ENCODE measurements at places on chromosomes 4 and X. TPM values are rescaled to one million over a fixed set of nuclear protein-coding genes. Genes with fewer than 3 reads are reported as not detected.

Gene RTL3
- total RNA-seq = not detected

GRCh38 chr4:125389713-125390112 lies 75.0 kb downstream of the FAT4 start:
- no peak overlapping the region for H3K4me3 ChIP-seq
- peak overlapping the region; percentile 66 for H3K27ac ChIP-seq
- H3K27me3 ChIP-seq = no peaks in the 10 kb centered on the region
- DNase-seq = peak; percentile 60

Gene SPINK2
- not detected for total RNA-seq

- no peak for DNase-seq
- no peaks in the 10 kb centered on the region for H3K27me3 ChIP-seq
- no peak overlapping the region for H3K27ac ChIP-seq
- no peaks in the 10 kb centered on the region for H3K4me1 ChIP-seq
Observed at GRCh38 chrX:18440835-18441234, 15.4 kb downstream of the CDKL5 start.

- H3K36me3 ChIP-seq = no peaks in the 10 kb centered on the region
- H3K4me1 ChIP-seq = no peaks in the 10 kb centered on the region
- no peaks in the 10 kb centered on the region for H3K27me3 ChIP-seq
- H3K4me3 ChIP-seq = no peak overlapping the region
Observed at GRCh38 chrX:110277609-110278008, 40.3 kb downstream of the AMMECR1 start.

- H3K4me3 ChIP-seq = no peak overlapping the region
- H3K36me3 ChIP-seq = no peaks in the 10 kb centered on the region
- no peak overlapping the region for H3K27ac ChIP-seq
- H3K27me3 ChIP-seq = no peaks in the 10 kb centered on the region
- DNase-seq = no peak
Observed at GRCh38 chrX:39508300-39508692, 589.5 kb downstream of the BCOR start.

GRCh38 chr4:53747401-53747800 lies 156.1 kb upstream of the LNX1 start:
- no peak overlapping the region for H3K4me3 ChIP-seq
- no peaks in the 10 kb centered on the region for H3K36me3 ChIP-seq
- no peak for DNase-seq
- H3K4me1 ChIP-seq = no peaks in the 10 kb centered on the region

DNA sequence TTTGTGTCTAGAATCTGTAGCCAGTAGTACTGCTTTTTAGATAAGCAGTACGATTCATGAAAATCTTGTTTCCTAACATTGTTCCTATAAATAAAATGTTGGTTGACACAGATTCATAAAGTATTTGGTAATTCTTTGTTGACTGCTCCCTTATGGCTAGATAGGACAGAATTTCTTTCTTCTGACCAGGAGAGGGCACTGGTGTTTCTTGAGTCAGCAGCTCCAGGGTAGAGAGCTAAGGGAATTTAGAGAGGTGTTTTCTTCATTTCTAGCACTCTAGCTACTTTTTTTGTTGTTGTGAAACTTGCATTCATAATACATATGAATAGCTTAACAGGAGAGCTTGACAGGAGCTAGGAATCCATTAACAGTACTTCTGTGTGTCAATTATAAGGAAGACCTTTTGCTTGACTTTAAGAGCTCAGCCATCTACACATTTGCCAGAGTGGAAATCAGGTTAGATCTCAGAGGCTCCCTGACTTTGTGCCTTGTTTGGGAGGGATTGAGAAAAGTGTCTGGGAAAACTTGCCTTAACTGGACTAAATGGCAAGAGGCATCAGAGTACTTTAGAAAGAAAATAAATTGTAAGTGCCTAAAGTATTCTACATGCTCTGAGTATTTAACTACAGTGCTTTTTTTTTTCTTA lies 756.1 kb downstream of the SH3BGRL start:
- H3K4me3 ChIP-seq = no peak overlapping the region
- no peaks in the 10 kb centered on the region for H3K27me3 ChIP-seq
- DNase-seq = peak; percentile 47
- no peaks in the 10 kb centered on the region for H3K36me3 ChIP-seq
- no peaks in the 10 kb centered on the region for H3K4me1 ChIP-seq
- no peak overlapping the region for H3K27ac ChIP-seq

GRCh38 chrX:56800801-56801200 lies 71.8 kb downstream of the NBDY start:
- DNase-seq = peak; percentile 58
- no peaks in the 10 kb centered on the region for H3K4me1 ChIP-seq
- H3K36me3 ChIP-seq = no peaks in the 10 kb centered on the region
- no peak overlapping the region for H3K27ac ChIP-seq

Gene CPZ
- 4.3 TPM for total RNA-seq

GRCh38 chr4:28117084-28117682 lies 1256.5 kb downstream of the STIM2 start:
- no peaks in the 10 kb centered on the region for H3K36me3 ChIP-seq
- no peak for DNase-seq
- no peak overlapping the region for H3K27ac ChIP-seq
- no peaks in the 10 kb centered on the region for H3K4me1 ChIP-seq
- H3K4me3 ChIP-seq = no peak overlapping the region
- H3K27me3 ChIP-seq = no peaks in the 10 kb centered on the region

GRCh38 chr4:133592106-133592505 lies 443.0 kb downstream of the PCDH10 start:
- H3K27me3 ChIP-seq = no peaks in the 10 kb centered on the region
- no peaks in the 10 kb centered on the region for H3K36me3 ChIP-seq
- DNase-seq = no peak
- H3K4me3 ChIP-seq = no peak overlapping the region

GRCh38 chr4:7157666-7158065 lies 34.7 kb upstream of the SORCS2 start:
- no peak overlapping the region for H3K4me3 ChIP-seq
- DNase-seq = no peak
- no peaks in the 10 kb centered on the region for H3K27me3 ChIP-seq
- no peaks in the 10 kb centered on the region for H3K36me3 ChIP-seq

Gene SLC16A2
- total RNA-seq = 2.8 TPM

- peak overlapping the region; percentile 27 for H3K4me3 ChIP-seq
- H3K27ac ChIP-seq = peak overlapping the region; percentile 55
- DNase-seq = peak; percentile 4
- no peaks in the 10 kb centered on the region for H3K4me1 ChIP-seq
Observed at GRCh38 chrX:87518504-87518903, 902 bp downstream of the KLHL4 start.

DNA sequence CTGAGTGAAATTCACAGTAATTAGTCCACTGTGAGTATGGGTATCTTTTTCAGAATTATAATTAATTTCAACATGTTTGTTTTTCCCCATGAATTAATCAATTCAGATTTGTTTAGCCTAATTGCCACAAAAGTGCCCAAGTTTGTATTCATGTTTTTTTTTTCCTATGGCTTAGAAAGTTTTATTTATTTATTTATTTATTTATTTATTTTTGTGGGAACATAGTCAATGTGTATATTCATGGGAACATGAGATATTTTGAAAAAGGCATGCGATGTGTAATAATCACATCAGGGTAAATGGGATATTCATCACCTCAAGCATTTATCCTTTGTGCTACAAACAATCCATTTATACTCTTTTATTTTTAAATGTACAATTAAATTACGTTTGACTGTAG lies 475.3 kb downstream of the ADGRL3 start:
- H3K4me3 ChIP-seq = no peak overlapping the region
- no peaks in the 10 kb centered on the region for H3K36me3 ChIP-seq
- H3K4me1 ChIP-seq = no peaks in the 10 kb centered on the region
- no peaks in the 10 kb centered on the region for H3K27me3 ChIP-seq
- DNase-seq = no peak

- H3K27ac ChIP-seq = no peak overlapping the region
- H3K4me3 ChIP-seq = no peak overlapping the region
- H3K27me3 ChIP-seq = no peaks in the 10 kb centered on the region
- peaks cover 33% of the 10 kb centered on the region for H3K4me1 ChIP-seq
- no peaks in the 10 kb centered on the region for H3K36me3 ChIP-seq
Observed at GRCh38 chr4:184355111-184355604, 119.2 kb downstream of the IRF2 start.

GRCh38 chrX:82163701-82164100 lies 961.8 kb downstream of the SH3BGRL start:
- H3K36me3 ChIP-seq = no peaks in the 10 kb centered on the region
- no peak overlapping the region for H3K27ac ChIP-seq
- H3K4me1 ChIP-seq = no peaks in the 10 kb centered on the region
- no peak overlapping the region for H3K4me3 ChIP-seq

GRCh38 chrX:78327370-78328086 lies at the start of gene CYSLTR1:
Gene CYSLTR1, minus strand, starts transcription at chrX:78327611. Its CDS starts 53,865 bp downstream, at chrX:78273746.
- H3K27ac ChIP-seq = peak within 1 kb of the TSS; percentile 35
- no peaks in the 10 kb centered on the region for H3K4me1 ChIP-seq
- H3K27me3 ChIP-seq = no peaks in the 10 kb centered on the region
- peak within 1 kb of the TSS; percentile 20 for H3K4me3 ChIP-seq

DNA sequence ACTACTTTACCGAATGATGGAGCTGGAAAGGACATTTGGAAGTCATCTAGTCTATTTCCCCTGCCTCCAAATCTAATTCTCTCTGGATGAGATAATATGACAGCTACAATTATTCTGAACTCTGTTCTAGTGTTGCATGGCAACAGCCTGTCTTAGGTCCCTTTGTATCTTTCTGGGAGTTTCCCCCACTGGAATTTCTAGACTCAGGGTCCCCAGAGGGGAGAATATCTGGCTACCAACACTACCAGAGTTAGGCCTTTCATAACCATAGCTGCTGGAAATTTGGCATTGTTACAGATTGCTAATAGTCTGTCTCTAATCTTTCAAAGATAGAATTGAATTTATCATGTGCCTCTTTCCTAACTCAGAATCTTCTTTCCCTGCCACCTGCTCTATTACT lies 4.5 kb downstream of the MSN start:
- peak overlapping the region; percentile 67 for H3K4me3 ChIP-seq
- H3K36me3 ChIP-seq = no peaks in the 10 kb centered on the region
- peak overlapping the region; percentile 91 for H3K27ac ChIP-seq

Gene UGT2B10
- total RNA-seq = 0.29 TPM

GRCh38 chr4:54446581-54446980 lies 211.2 kb upstream of the KIT start:
- H3K27ac ChIP-seq = no peak overlapping the region
- H3K36me3 ChIP-seq = no peaks in the 10 kb centered on the region
- no peaks in the 10 kb centered on the region for H3K4me1 ChIP-seq
- no peak overlapping the region for H3K4me3 ChIP-seq
- no peaks in the 10 kb centered on the region for H3K27me3 ChIP-seq

DNA sequence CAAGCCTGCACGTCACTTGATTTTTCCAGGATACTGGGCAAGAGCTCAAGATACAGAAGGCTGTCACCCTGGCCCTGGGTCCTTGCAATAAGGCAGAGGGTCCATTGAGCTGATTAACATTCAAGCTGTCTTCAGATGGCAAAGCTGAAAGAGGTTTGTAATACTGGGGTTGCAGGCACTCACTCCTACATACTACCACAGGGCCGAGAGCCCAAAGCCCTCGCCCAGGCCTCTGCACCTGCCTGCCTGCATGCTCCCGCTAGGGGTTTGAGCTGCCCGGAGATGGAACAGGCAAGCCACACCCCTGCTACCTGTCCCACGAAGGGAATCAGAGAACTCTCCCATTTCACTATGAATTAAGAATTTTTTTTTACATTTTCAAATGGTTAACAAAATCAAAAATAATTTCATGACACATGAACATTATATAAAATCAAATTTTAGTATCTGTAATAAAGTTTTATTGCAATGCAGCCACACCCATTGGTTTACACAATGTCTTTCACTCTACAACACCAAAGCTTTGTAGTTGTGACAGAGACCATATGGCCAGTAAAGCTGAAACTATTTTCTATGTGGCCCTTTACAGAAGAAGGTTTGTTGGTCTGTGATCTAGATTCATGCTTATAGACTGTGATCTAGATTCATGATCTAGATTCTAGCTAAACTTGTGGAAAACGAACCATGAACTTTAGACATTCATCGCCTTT lies 530.4 kb upstream of the IGFBP7 start:
- no peaks in the 10 kb centered on the region for H3K36me3 ChIP-seq
- H3K27me3 ChIP-seq = no peaks in the 10 kb centered on the region
- H3K27ac ChIP-seq = no peak overlapping the region
- H3K4me3 ChIP-seq = no peak overlapping the region

- no peak overlapping the region for H3K27ac ChIP-seq
- DNase-seq = no peak
- H3K4me3 ChIP-seq = peak overlapping the region; percentile 4
- H3K27me3 ChIP-seq = no peaks in the 10 kb centered on the region
- H3K4me1 ChIP-seq = no peaks in the 10 kb centered on the region
- no peaks in the 10 kb centered on the region for H3K36me3 ChIP-seq
Observed at GRCh38 chrX:96372313-96373046, 312.2 kb upstream of the DIAPH2 start.

GRCh38 chrX:85941275-85941674 lies 106.1 kb downstream of the CHM start:
- H3K36me3 ChIP-seq = peaks cover 8% of the 10 kb centered on the region
- H3K4me3 ChIP-seq = no peak overlapping the region
- no peak overlapping the region for H3K27ac ChIP-seq
- H3K27me3 ChIP-seq = no peaks in the 10 kb centered on the region

GRCh38 chr4:41600243-41600912 lies 62.4 kb downstream of the LIMCH1 start:
- no peaks in the 10 kb centered on the region for H3K4me1 ChIP-seq
- H3K27me3 ChIP-seq = no peaks in the 10 kb centered on the region
- H3K4me3 ChIP-seq = no peak overlapping the region
- H3K27ac ChIP-seq = no peak overlapping the region

DNA sequence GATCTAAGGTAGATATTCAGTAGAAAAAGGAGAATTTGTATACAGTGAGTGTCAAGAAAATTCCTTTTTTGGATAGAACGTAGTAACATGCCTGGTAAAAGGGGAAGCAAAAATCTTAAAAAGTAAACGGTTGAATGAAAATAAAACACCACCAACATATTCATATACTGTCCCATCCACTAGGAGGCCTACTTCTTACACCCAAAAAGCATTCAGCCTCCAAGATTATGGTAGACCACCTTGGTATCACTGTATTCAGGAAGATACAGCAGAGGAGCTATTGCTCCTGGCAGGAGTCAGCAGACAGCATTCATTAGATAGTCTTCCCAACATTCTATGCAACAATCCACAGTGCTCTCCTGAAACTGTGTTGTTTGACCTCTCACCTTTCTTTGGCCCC lies 274.6 kb upstream of the MAGEB2 start:
- H3K4me1 ChIP-seq = no peaks in the 10 kb centered on the region
- no peak for DNase-seq
- no peaks in the 10 kb centered on the region for H3K36me3 ChIP-seq
- H3K4me3 ChIP-seq = no peak overlapping the region

Gene MAGEB2
- not detected for total RNA-seq

- H3K4me3 ChIP-seq = no peak overlapping the region
- no peaks in the 10 kb centered on the region for H3K36me3 ChIP-seq
- DNase-seq = no peak
- no peaks in the 10 kb centered on the region for H3K4me1 ChIP-seq
- no peaks in the 10 kb centered on the region for H3K27me3 ChIP-seq
Observed at GRCh38 chr4:96675896-96676295, 836.0 kb downstream of the PDHA2 start.

- H3K4me1 ChIP-seq = no peaks in the 10 kb centered on the region
- H3K36me3 ChIP-seq = no peaks in the 10 kb centered on the region
- no peak overlapping the region for H3K4me3 ChIP-seq
- no peak overlapping the region for H3K27ac ChIP-seq
Observed at GRCh38 chr4:91113130-91113706, 986.0 kb downstream of the CCSER1 start.

Gene CENPU
- 6.1 TPM for total RNA-seq
